ENCODE measurements at places on chromosomes 3 and 15.

GRCh38 chr3:122392868-122393844 lies 9.2 kb downstream of the FAM162A start:
- DNase-seq, result no peak

- DNase-seq, result no peak
Observed at GRCh38 chr3:134749174-134749573, 45.9 kb upstream of the EPHB1 start.

DNA sequence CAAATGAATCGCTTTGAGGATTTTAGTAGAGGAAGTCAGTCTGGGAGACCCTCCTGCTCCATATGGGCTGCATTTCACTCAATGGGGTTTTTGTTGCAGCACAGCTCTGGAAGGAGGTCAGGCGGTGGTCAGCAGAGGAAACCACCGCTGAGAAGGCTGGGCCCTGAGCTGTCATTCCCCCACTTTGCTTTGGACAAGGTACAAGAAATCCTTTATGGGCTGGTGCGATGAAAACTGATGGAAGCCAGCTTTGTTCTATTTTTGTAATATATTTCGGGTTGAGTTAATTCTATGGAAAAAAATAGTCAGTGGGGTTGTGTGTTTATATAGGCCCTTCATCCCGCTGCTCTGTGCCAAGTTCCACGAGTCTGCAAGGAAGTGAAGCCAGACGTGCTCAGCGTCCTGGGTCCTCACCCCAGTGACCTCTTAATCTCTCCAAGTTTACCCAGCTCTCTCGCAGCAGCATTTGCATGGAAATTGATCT lies 157.1 kb upstream of the TMC3 start:
- no peak for DNase-seq

DNA sequence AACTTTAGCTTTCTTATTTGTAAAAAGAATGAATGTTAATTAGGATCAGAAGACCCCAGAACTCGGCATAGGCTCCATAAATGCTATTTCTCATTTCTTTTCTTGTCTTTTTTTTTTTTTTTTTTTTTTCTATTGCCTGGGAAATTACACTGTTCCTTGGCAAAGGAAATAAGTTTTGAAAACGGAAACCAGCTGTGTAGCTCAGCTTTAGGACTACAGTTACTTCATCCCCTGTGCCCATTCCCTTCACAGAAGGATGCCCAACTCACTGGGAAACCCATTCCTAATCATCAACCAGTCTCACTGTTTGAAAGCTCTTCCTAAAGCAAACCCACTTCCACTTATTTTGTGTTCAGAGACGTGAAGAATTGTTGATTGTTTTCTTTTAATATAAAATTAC lies 254.0 kb upstream of the IL12A start:
- DNase-seq, result no peak

- no peak for DNase-seq
Observed at GRCh38 chr3:105352976-105353375, 13.7 kb upstream of the ALCAM start.

DNA sequence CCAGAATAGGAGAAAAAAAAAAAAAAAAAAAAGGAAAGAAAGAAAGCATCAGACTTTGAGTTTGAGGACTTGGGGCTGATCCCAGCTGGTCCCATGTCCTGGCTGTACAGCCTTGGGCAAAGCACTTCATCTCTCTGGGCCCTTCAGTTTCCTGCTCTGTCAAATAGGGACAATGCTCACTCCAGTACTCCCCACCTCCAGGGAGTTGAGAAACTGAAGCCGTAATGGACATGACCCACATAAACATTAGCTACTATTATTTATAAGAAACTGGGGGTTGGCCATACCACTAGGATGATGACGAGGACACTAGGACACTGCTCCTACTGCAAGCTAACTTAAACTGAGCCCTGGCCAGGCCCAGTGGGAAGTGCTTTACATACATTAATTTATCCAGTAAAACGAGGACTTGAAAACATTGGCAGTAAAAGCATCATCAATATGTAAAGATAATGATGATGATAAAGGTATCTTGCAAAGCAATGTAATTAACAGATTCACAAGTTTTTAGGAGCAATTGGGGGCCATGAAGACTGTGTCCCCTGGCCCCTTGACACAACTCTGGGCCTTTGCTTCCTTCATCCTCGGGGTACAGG lies 22.9 kb upstream of the SMAD6 start:
- no peak for DNase-seq

GRCh38 chr3:48511551-48511950 lies 7.6 kb upstream of the SHISA5 start:
- no peak for DNase-seq

DNA sequence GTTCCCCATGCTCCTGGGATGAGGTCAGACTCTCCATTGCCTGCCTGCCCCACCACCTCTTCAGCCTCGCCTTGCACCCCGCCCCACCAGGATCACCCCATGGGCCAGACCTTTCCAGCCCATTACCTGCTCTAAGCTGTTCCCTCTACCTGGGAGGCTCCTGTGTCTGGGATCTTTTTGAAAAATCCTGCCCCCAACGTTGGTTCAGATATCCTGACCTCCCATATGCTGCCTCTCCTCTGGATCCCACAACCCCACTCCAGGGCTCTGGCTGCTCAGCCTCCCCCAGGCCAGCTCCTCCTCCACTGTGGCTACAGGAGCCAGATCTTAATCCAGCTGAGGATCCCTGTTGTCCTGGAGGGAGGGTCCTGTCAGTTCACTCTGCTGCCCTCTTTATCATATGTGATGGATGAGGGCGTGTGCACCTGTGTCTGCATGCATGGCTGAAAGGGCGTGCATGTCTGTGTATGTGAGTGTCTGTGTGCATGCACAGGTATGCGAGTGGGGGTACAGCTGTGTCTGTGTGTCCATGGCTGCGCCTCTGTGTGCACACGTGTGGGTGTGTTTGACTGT lies 21.7 kb upstream of the ALAS1 start:
- no peak for DNase-seq

DNA sequence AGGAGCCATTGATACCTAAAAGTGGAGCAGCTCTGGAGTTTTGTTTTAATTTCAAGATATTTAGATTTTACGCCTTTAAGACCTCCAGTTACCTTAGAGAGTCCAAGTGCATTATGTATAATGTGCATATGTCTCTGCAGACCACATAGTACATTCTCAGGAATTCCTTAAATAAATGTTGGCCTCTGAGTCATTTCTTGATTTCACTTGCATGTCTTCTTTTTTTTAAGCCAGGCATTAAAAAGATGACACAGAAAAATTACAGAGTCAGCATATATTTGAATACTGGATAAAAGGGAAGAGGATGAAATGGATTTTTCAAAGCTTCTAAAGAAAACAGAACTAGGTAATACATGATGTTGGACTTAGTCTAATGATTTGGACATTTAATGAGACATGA lies 125.2 kb downstream of the TMCO5A start:
- DNase-seq, result no peak

- no peak for DNase-seq
Observed at GRCh38 chr3:100748220-100748619, 38.9 kb downstream of the TFG start.

- DNase-seq, result no peak
Observed at GRCh38 chr3:53703630-53704362, 142.4 kb downstream of the CHDH start.

DNA sequence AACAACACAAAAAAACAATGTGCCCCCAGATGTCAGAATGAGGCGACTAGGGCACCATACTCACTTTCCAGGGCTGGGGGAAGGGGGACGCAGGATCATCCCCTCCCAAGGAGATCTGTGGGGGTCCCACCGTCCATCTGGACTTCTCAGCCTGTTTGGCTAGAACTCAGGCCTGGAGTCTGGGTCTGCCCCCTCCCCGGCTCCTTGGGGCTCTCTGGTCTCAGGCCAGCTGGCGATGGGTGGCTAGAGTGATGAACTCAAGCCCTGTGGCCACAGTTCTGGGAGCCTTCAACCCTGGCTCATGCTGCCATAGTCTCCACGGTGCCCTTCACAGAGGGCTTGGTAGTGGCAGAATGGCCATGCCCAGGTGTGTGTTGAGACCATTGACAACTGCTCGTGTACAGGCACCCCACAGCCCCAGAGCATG lies 13.6 kb downstream of the ZBTB47 start:
- DNase-seq, result no peak

GRCh38 chr3:44104668-44105321 lies 136.9 kb upstream of the TOPAZ1 start:
- peak; percentile 57 for DNase-seq

- DNase-seq, result no peak
Observed at GRCh38 chr3:19250959-19251610, 102.8 kb downstream of the KCNH8 start.

DNA sequence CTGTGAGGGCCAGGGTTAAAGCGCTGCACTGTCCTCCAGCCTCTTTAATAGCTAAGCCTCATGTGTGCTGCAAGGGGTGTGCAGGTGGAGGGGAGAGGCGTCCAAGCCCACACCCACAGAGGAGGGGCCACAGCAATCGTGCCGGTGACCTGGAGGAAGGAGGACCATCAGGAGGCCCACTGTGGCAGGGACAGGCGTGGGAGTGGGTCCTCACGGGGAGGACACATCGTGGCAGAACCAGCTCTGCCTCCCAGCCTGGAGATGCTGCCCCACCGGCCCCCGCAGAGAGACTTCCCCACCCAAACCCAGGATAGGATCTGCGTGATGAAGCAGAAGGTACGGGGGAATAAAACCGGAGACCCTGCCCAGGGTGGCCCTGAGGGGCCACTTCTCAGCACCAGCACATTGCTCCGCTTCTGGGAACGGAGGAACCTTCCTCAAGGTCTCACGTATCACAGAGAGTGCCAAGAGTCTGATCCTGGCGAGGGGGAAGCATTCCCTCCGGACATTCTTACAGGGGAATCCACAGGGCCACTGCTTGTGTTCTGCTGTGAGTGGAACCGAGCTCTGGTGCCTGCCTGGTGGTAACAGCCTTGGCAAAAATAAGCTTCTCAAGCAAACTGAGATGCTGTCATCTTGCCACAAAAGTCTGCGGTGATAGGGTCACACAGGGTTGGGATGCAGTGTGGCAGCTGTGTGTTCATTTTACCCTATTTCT lies 199.8 kb downstream of the XXYLT1 start:
- no peak for DNase-seq

GRCh38 chr3:178966299-178967176 lies 105.1 kb downstream of the ZMAT3 start:
- no peak for DNase-seq

- no peak for DNase-seq
Observed at GRCh38 chr3:188649521-188649920, 495.6 kb downstream of the LPP start.

DNA sequence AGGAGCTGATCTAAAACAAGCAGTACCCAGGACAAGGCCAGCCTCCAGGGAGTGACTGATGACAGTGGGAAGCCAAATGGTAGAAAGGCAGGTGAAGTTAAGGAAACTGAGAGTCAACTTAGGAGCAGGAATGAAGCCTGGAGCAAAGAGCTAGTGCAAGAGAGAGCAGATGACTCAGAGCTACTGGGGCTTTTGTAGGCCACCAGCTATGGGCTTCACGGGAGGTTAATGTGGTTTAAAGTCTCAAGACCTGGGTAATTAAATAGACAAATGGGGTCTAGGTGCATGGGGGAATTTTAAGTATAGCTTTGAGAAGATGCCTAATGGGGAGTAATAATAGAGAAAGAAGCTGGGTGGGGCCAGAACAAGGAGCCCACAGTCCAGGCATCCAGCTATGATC lies 3.1 kb downstream of the CD86 start:
- no peak for DNase-seq

DNA sequence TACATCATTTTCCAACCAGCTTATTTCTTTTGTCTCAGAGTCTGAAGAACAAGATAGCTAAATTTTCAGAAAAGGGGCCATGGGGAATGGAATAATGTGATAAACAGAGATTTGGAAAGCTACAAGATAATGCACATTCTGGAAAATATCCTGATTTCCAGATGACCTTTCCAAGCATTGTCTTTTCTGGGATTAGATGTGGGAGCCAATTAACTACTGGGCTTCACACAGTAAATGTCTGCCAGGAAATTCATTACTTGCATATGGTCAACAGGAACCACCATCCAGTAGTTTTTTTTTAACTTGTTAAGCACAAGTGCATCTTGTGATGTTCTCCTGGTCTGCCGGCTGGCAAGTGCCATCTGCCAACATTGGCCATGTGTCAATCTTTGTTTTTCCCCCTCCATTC lies 131.1 kb upstream of the BFSP2 start:
- no peak for DNase-seq

- no peak for DNase-seq
Observed at GRCh38 chr15:82774496-82774895, 31.4 kb downstream of the FSD2 start.

- no peak for DNase-seq
Observed at GRCh38 chr3:87033205-87033604, 42.3 kb upstream of the VGLL3 start.

DNA sequence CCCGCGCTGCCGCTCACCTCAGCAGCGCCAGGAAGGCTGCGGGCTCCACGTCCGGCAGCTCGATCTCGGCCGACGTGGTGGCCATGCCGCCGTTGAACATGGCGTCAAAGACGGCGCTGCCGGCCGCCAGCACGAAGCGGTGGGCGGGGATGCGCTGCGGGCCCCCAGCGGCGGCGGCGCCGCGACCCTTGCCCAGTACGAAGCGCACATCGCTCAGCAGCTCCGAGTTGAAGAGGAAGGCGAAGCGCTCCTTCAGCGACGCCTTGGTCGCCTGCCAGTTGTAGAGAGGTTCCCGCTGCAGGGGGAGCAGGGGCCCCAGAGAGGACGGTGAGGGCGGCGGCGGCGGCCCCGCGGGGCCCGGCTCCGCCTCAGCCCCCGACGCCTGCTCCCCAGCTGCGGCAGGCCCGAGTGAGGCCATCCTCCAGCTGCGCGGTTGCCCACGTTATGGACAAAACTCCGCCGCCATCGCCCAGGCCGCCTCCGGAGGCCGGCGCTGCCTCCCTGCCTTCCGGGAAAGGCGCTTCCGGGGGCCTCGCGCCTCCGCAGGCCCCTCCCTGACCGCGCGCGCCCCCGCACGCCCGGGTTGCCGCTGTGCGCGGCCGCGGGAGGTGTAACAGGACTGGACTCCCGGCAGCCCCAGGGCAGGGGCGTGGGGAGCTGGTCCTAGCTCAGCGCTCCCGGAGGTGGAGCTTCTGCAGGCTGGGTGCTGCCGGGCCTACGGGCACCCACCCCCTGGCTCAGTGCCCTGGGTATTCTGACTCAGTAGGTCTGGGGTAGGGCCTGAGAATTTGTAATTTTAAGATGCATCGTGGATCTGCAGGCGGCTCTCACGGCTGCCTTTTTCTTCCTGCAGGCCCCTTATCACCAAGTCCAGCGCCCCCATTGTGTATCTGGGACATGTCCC lies at the start of gene BTBD1:
BTBD1 (minus strand) TSS at position 519 of the 904 bp plus-strand sequence; CDS start at position 418, 101 bp downstream.
- peak; percentile 92 for DNase-seq

DNA sequence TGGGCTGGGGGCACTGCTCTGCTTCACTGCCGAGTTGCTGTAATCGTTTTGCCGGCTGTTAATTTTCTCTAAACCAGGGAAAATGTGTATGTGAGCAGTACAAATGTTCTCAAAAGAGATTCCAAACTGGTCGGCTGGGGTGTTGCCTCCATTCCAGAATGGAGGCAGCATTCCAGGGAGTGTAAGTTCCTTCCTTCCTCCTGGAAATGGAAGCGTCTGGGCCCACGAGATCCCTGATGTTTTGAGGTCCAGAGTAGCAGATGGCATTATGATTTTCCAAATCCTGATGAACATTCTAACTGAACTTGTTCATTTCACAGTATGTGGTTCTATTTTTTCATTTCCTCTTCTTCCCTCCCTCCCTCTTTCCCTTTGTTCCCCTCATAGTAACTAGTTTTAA lies 64.4 kb upstream of the SKOR1 start:
- no peak for DNase-seq
